Stimulated activated effector memory CD8-positive, alpha-beta T cell treated with anti-CD3 and anti-CD28 coated beads, Interleukin-12 subunit alpha, Interleukin-12 subunit beta, amount 100 ng/mL, for 72 hours (primary cell): ENCODE measurements at places on chromosomes 11 and 22.

DNA sequence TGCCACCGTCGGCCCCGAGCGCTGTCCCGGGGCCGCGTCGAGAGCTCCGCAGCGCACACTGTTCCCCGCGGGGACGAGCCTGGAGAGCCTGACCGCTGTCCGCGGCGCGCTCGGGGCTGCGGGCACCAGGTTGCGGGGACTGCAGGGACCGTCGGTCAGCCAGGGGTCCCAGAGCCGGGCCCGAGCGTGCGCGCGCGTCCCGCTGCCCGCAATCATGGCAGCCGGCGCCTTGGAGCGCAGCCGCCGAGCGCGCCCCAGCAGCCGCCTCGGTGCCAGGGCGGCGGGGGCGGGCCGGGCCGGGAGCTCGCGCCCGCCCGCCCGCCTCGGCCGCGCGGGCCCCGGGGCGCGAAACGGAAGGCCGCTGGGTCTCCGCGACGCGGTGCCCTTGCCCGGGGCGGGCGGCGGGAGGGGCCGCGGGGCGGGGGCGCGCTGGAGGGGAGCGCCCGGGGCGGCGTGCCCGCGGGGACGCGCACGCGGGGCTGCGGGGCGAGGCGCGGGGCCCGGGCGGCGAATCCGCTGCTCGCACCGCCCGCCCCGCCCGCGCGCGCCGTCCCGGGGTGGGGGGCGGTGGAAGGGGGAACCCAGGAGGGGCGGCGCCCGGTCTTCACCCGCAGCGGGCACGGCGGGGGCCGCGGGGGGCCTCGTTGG lies 79.4 kb upstream of the PPARA start:
- DNase-seq, result no peak

DNA sequence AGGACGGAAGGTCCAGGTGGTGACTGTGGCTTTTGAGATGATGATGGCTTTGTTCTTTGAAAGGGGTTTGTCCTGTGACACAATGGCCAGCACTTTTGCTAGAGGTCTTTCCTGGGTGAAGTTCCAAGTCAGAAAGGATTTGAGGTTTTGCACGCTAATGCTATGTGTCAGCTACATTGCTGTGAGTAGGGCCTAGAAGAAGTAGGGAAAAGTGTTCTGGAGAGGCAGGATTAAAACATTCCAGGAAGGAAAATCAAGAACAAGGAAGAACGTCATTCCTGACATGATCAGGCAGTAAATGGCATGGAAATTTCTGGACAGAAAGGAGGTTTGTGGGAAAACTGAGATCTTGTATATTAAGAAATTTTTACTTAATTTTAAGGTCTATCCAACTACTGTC lies 290.7 kb downstream of the NTM start:
- DNase-seq, result no peak

- DNase-seq, result no peak
Measured at GRCh38 chr11:86152006-86152862, 83.3 kb upstream of the PICALM start.

DNA sequence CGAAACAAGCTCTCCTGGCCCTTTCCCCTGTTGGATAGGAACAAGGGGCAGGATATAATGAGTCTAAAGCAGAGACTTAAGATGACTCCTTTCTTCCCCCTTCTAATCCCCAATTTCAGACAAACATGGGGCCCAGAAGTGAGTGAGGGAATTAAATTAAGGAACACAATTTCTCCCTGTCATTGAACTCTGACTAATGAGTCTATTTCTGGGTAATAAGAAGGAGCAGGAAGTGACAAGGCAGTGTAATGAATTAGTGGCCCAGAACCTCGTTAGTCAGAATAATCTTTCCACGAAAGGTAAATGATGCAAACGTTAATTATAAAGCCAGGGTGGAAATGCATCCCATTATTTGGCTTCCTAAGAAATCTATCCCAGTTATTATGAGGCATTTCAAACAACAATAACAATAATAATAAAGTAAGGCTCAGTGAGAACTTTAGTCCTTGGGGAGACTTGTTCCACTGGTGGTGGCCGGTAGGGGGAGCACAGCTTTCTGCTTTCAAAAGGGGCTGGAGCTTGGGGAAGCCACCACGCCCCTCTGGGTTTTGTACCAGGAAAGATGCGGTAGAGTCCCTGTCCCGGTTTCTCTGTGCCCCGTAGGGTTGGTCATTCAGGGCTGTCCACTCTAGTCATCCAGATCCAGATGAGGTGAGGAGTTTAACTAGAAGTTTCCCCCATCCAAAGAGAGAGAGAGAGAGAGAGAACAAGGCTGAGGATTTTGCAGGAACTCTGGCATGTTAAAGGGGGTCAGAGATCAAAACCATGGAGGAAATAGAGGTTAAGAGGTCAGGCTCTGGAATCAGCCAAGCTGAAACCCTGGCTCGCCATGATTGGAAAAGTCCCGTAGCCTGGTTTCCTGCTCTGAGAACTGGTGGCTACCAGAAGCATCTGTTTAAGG lies 298.3 kb downstream of the NTM start:
- DNase-seq, result peak; percentile 52

- no peak for DNase-seq
Measured at GRCh38 chr11:57638005-57638781, 11.5 kb downstream of the YPEL4 start.

GRCh38 chr22:37427135-37427710 lies at the start of gene ELFN2:
TSS of gene ELFN2 (minus strand) at chr22:37427479. CDS start at chr22:37375534, 51,945 bp downstream.
- DNase-seq, result no peak

DNA sequence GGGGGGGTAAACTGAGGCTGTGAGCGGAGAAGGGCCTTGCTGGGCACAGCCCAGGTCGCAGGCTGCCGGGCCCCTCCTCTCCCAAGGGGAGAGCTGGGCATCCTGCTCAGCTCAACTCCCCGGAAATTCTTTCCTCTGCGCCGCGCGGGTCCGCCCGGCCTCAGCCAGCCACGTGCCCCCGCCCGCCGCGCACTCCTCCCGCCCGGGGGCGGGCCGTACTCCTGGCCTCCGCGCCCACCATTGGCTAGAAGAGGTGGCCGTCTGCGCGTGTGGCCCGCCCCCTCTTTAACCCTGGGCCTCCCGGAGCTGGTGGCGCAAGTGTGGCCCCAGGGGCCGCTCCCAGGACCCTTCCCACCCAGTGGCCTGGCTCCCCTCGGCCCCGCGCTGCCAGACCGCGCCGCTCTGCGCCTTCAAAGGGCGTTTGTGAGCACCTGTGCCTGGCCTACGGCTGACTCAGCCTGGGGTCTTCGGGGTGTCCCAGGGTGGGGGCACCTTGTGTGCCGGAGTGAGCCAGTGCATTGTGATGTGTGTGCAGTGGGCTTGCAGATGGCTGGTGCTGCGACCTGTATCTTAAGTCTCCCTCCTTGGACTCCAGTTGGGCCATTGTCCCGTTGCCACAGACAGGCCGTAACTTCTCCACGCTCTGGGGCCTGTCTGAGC lies 2.0 kb downstream of the MRGPRF start:
- DNase-seq, result no peak

GRCh38 chr22:42162728-42163489 lies 32.3 kb upstream of the CYP2D6 start:
- no peak for DNase-seq
